Right lobe of liver (tissue), 6 donors: ENCODE measurements at places on chromosomes 4 and X.
A peak's percentile ranks its signal among the peaks of the same experiment; 100 is the strongest.

DNA sequence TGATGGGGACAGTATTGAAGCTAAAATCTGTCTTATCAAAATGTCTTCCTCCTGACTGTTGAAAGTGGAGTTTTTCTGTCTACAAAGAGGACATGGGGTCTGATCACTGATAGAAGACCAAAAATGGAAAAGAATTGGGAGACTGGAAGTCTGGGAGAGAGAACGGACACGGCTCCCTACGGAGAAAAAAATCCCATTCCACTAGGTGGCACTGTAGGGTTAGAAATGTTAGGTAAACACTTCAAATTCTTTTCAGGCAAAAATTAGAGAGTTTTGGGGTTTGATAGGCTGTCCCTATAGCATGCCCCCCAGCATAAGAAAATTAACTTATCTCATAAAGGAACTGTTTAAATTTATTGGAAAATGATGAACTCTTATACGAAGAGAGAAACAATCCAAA lies 200.5 kb downstream of the FAM133A start:
- H3K4me3 ChIP-seq = no peak overlapping the region
- H3K27ac ChIP-seq = no peak overlapping the region
- no peak for DNase-seq
- H3K4me1 ChIP-seq = no peaks in the 10 kb centered on the region
- peaks cover 3% of the 10 kb centered on the region for H3K27me3 ChIP-seq
- H3K36me3 ChIP-seq = no peaks in the 10 kb centered on the region

GRCh38 chrX:108397627-108398391 lies 40.4 kb downstream of the COL4A6 start:
- no peak for DNase-seq
- H3K4me3 ChIP-seq = no peak overlapping the region
- H3K4me1 ChIP-seq = no peaks in the 10 kb centered on the region
- H3K27ac ChIP-seq = no peak overlapping the region

GRCh38 chr4:1635464-1635863 lies 48.6 kb downstream of the FAM53A start:
- H3K27ac ChIP-seq = no peak overlapping the region
- DNase-seq = no peak
- no peaks in the 10 kb centered on the region for H3K27me3 ChIP-seq
- no peaks in the 10 kb centered on the region for H3K4me1 ChIP-seq

GRCh38 chrX:2679534-2680485 lies 11.3 kb upstream of the CD99 start:
- DNase-seq = no peak
- H3K4me1 ChIP-seq = no peaks in the 10 kb centered on the region
- no peak overlapping the region for H3K4me3 ChIP-seq
- H3K36me3 ChIP-seq = no peaks in the 10 kb centered on the region
- no peaks in the 10 kb centered on the region for H3K27me3 ChIP-seq

DNA sequence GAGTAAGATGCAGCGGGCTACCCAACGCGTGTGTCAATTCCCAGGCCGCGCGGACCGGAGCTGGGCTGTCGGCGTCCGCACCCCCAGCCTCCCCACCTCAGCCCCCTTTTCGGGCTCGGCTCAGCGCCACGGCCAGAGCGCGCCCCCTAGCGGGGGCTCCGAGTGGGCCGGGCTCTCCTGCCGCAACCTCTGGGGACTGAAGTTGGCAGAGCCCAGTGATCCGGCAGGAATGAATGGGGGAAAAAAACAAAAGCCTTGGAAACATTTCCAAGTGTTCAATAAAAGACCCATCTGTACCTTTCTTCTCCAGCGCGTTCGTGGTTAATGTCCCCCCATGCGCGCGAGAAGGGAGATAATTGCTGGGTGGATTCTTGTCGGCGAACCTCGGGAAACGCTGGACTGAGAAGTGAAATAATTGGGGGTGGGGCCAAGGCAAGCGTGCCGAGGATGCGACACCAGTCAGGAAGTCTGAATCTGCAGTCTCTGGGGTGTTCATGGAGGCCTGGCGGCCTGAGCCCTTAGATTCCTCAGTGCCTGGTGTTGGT lies 5.2 kb upstream of the ARX start:
- no peaks in the 10 kb centered on the region for H3K27me3 ChIP-seq
- no peaks in the 10 kb centered on the region for H3K36me3 ChIP-seq
- H3K4me1 ChIP-seq = no peaks in the 10 kb centered on the region
- H3K4me3 ChIP-seq = no peak overlapping the region

- H3K27ac ChIP-seq = peak overlapping the region; percentile 97
- no peaks in the 10 kb centered on the region for H3K36me3 ChIP-seq
- no peak for DNase-seq
- no peaks in the 10 kb centered on the region for H3K27me3 ChIP-seq
Measured at GRCh38 chr4:77074381-77074831, 1.4 kb downstream of the CCNI start.

DNA sequence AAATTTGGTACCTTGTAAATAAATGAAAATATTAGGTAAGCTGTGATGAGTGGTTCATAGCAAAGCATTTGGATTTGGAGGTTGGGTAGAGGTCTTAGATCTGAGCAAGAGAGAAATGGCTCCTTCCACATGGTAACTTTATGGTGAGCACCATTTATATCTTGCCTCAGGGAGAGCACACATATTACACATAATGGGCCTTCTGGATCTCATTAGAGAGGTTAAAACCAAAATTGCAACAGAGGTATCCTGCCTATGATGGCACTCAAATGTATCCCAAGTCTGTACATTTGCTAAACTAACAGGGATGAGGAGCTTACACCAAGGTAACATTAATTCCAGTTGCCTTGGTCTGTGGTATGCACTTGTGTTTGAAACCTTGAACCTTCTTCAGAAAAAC lies 87.1 kb upstream of the PUDP start:
- no peaks in the 10 kb centered on the region for H3K36me3 ChIP-seq
- H3K27me3 ChIP-seq = no peaks in the 10 kb centered on the region
- no peak overlapping the region for H3K27ac ChIP-seq

GRCh38 chr4:162700815-162701361 lies 465.8 kb downstream of the NAF1 start:
- no peaks in the 10 kb centered on the region for H3K27me3 ChIP-seq
- H3K27ac ChIP-seq = no peak overlapping the region
- peaks cover 1% of the 10 kb centered on the region for H3K4me1 ChIP-seq
- no peak overlapping the region for H3K4me3 ChIP-seq
- no peaks in the 10 kb centered on the region for H3K36me3 ChIP-seq
- no peak for DNase-seq

DNA sequence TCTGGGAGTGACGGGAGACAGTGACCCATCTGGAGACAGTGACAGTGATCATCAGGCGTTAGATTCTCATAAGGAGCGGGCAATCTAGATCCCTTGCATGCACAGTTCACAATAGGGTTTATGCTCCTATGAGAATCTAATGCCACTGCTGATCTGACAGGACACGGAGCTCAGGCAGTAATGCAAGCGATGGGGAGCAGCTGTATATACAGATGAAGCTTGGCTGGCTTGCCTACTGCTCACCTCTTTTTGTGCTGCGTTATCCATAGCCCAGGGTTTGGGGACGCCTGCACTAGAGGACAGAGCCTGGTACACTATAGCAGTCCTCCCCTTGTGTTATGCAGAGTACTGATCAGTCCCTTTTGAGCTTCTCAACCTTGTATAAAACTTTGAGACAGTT lies 23.5 kb downstream of the NFKB1 start:
- no peak overlapping the region for H3K4me3 ChIP-seq
- H3K27ac ChIP-seq = no peak overlapping the region
- no peaks in the 10 kb centered on the region for H3K27me3 ChIP-seq

DNA sequence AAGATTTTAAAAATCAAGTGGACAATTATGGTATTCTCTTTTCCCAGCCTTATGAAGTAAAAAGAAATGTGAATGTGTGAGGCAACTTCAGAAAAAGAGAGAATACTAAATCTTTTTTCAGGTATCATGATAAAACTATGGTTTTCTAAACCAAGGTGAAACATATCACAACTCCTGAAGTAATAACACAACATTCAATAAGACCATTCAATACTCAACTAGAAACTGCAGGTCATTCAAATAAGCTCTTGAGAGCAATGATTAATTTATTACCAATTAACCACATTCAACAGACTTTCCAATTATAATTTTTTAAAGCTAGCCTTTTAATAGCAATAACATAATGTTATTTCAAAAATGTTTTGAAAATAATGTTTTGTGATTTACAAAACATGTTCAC lies 35.8 kb downstream of the SLC10A7 start:
- H3K27ac ChIP-seq = no peak overlapping the region
- H3K36me3 ChIP-seq = no peaks in the 10 kb centered on the region
- H3K4me1 ChIP-seq = no peaks in the 10 kb centered on the region
- H3K4me3 ChIP-seq = no peak overlapping the region
- no peak for DNase-seq
- H3K27me3 ChIP-seq = no peaks in the 10 kb centered on the region

DNA sequence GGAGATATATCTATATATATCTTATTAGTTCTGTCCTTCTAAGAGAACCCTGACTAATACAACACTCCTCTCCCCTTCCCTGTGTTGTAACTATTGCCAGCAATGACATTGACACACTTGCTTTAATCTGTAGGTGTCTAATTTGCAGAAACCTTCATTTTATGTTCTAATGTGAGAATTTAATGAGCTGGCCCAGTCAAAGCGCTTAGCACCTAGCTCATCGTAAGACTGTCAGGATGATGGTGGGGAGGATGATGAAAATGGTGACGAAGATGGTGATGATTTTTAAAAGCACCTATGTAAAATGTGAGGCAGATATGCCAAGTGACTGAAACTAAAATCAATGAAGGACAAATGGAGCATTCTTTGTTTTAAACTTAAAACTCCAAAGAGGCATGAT lies 183.8 kb downstream of the DHX15 start:
- H3K4me3 ChIP-seq = no peak overlapping the region
- no peak overlapping the region for H3K27ac ChIP-seq
- no peaks in the 10 kb centered on the region for H3K4me1 ChIP-seq
- no peaks in the 10 kb centered on the region for H3K36me3 ChIP-seq
- no peaks in the 10 kb centered on the region for H3K27me3 ChIP-seq

DNA sequence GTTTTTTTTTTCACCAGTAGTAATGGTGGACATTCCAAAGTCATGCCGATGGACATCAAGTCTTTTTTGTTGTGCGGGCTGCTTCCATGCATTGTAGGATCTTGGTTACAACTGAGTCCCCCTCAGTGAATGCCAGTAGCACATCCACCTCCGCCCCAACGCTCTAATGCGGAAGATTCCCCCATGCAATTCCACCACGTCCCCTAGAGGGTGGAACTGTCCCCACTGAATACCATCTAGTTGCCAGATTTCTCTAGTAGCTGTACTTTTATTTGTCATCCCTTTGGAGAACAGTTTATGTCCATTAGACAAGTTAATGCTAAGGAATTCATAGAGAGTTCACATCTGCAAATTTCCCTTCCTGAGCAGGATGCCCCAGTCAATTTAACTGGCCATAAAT lies 6.7 kb downstream of the SHISA3 start:
- H3K27ac ChIP-seq = no peak overlapping the region
- H3K27me3 ChIP-seq = no peaks in the 10 kb centered on the region
- no peaks in the 10 kb centered on the region for H3K36me3 ChIP-seq
- DNase-seq = no peak

DNA sequence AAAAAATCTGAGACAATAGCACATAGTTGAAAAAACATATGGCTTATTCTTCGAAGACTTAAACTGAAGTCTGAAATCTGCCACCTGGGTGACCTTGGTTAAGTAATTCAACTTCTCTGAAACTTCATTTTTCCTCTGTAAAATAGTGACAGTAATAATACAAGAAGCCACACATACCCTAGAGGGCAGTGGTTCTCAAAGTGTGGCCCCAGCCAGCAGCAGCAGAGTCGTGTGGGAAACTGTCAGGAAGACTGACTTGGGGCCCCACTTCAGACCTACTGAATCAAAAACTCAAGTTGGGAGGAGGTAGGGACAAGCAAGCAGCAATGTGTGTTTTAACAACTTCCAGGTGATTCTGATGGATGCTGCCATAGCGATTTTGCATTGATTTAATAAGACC lies 249.9 kb downstream of the HNRNPD start:
- H3K4me3 ChIP-seq = no peak overlapping the region
- no peaks in the 10 kb centered on the region for H3K36me3 ChIP-seq
- H3K4me1 ChIP-seq = no peaks in the 10 kb centered on the region
- no peak for DNase-seq
- no peaks in the 10 kb centered on the region for H3K27me3 ChIP-seq

GRCh38 chrX:8404471-8404870 lies 60.2 kb upstream of the VCX3B start:
- H3K27me3 ChIP-seq = no peaks in the 10 kb centered on the region
- H3K36me3 ChIP-seq = no peaks in the 10 kb centered on the region
- H3K4me1 ChIP-seq = no peaks in the 10 kb centered on the region
- no peak overlapping the region for H3K4me3 ChIP-seq
- no peak for DNase-seq
- H3K27ac ChIP-seq = no peak overlapping the region

- no peak overlapping the region for H3K27ac ChIP-seq
- no peaks in the 10 kb centered on the region for H3K27me3 ChIP-seq
- H3K4me3 ChIP-seq = no peak overlapping the region
- H3K36me3 ChIP-seq = no peaks in the 10 kb centered on the region
Measured at GRCh38 chrX:129642641-129643040, 12.1 kb downstream of the APLN start.

DNA sequence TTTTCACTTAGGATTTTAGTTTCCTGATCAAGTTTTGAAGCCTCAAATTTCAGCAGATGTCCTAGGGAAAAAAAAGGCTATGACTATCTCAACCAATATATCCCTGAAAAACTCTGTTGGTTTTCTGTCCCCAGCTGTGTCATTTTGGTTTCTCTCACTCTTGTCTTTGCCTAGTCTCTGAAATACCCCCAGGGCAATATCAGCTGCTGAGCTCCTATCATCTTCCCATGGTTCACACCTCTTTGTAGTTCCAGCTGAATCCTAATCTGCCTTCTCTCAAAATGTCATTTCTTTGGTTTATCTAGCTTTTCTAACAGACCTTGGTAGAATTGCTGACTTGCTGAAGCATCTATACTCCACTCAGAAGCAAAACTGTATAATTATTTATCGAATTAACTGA lies 2370.5 kb downstream of the ARAP2 start:
- H3K4me3 ChIP-seq = no peak overlapping the region
- H3K27me3 ChIP-seq = no peaks in the 10 kb centered on the region
- no peaks in the 10 kb centered on the region for H3K4me1 ChIP-seq

GRCh38 chr4:183912585-183912984 lies 7.5 kb downstream of the STOX2 start:
- no peak overlapping the region for H3K27ac ChIP-seq
- H3K36me3 ChIP-seq = no peaks in the 10 kb centered on the region
- H3K4me3 ChIP-seq = no peak overlapping the region
- no peaks in the 10 kb centered on the region for H3K27me3 ChIP-seq
- H3K4me1 ChIP-seq = no peaks in the 10 kb centered on the region

- H3K4me1 ChIP-seq = peaks cover 5% of the 10 kb centered on the region
- no peaks in the 10 kb centered on the region for H3K36me3 ChIP-seq
- H3K27me3 ChIP-seq = no peaks in the 10 kb centered on the region
- no peak overlapping the region for H3K27ac ChIP-seq
- H3K4me3 ChIP-seq = no peak overlapping the region
Measured at GRCh38 chr4:119678761-119679160, 50.2 kb upstream of the PDE5A start.
